ENCODE measurements at places on chromosomes 4 and X. TPM values are rescaled to one million over a fixed set of nuclear protein-coding genes. Genes with fewer than 3 reads are reported as not detected.

TEX13C gene
- not detected for total RNA-seq

AIFM1 gene
- 62.7 TPM for total RNA-seq

POLN gene
- 0.92 TPM for total RNA-seq

SHROOM4 gene
- total RNA-seq: not detected

FTSJ1 gene
- 98.8 TPM for total RNA-seq

CPLX1 gene
- total RNA-seq: not detected

XAGE5 gene
- total RNA-seq: not detected

SPANXN3 gene
- not detected for total RNA-seq

PAGE2 gene
- not detected for total RNA-seq

ITIH6 gene
- total RNA-seq: not detected

GPR173 gene
- 0.64 TPM for total RNA-seq

SCFD2 gene
- 21.9 TPM for total RNA-seq

GSX2 gene
- total RNA-seq: not detected

PSAPL1 gene
- total RNA-seq: not detected

H2BW2 gene
- not detected for total RNA-seq

ODAM gene
- not detected for total RNA-seq

MAGEC2 gene
- total RNA-seq: not detected

REPS2 gene
- not detected for total RNA-seq

SH2D1A gene
- 67.1 TPM for total RNA-seq

KIAA1210 gene
- total RNA-seq: not detected

Measured in activated naive CD8-positive, alpha-beta T cell treated with anti-CD3 and anti-CD28 coated beads for 36 hours (primary cell).